ENCODE measurements at places on chromosomes 7 and 10. TPM values are rescaled to one million over a fixed set of nuclear protein-coding genes. Genes with fewer than 3 reads are reported as not detected.

The ZNF727 gene
- 0.15 TPM for total RNA-seq

The JAKMIP3 gene
- 0.08 TPM for total RNA-seq

The GARS1 gene
- total RNA-seq: 297 TPM

The CACNB2 gene
- 2.7 TPM for total RNA-seq

The GNAT3 gene
- not detected for total RNA-seq

The ADCY1 gene
- total RNA-seq: 2.3 TPM

The MMD2 gene
- total RNA-seq: not detected

The AGMO gene
- 0.35 TPM for total RNA-seq

The MMRN2 gene
- total RNA-seq: 17.8 TPM

The SORCS1 gene
- total RNA-seq: not detected

The TAS2R4 gene
- 0.70 TPM for total RNA-seq

The CFAP46 gene
- 0.38 TPM for total RNA-seq

The SEPTIN7 gene
- total RNA-seq: 197 TPM

The CYP3A4 gene
- not detected for total RNA-seq

The PRKG1 gene
- total RNA-seq: 76.2 TPM

The PLCE1 gene
- 1.3 TPM for total RNA-seq

The BUB3 gene
- 125 TPM for total RNA-seq

The AUTS2 gene
- total RNA-seq: 0.75 TPM

The VWA2 gene
- total RNA-seq: 0.08 TPM

The PSD gene
- total RNA-seq: 4.8 TPM

The UFSP1 gene
- 1.2 TPM for total RNA-seq

The LBX1 gene
- total RNA-seq: not detected

The CLCN1 gene
- total RNA-seq: not detected

The CPXM2 gene
- 19.4 TPM for total RNA-seq

The PRTFDC1 gene
- 12.6 TPM for total RNA-seq

The PDE1C gene
- total RNA-seq: 53.9 TPM

The SAP25 gene
- total RNA-seq: 0.08 TPM

The EXOC4 gene
- 169 TPM for total RNA-seq
